ENCODE measurements at places on chromosomes 16 and 17.

DNA sequence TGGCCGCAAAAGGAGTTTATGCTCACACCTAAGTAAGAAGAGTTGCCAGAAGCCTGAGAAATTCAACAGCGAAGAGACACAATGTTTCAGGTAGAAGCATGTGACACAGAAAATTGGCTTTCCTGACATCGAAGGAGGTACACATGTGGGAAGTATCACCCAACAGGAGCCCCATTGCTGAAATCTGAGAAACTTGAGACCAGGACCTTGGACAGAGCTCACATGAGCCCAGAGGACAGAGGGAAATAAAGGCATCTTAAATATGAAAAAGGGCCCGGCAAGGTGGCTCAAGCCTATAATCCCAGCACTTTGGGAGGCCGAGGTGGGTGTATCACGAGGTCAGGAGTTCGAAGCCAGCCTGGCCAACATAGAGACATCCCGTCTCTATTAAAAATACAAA is 304.1 kb upstream of the C16orf82 start:
- no peak for DNase-seq

GRCh38 chr17:66260275-66260674 is 31.1 kb upstream of the APOH start:
- no peak for DNase-seq

- peak; percentile 68 for DNase-seq
Observed at GRCh38 chr17:49016775-49017463, 19.7 kb downstream of the IGF2BP1 start.

- no peak for DNase-seq
Observed at GRCh38 chr17:67312265-67312664, 54.1 kb downstream of the PSMD12 start.

- DNase-seq: no peak
Observed at GRCh38 chr17:80316431-80316830, 55.8 kb downstream of the RNF213 start.

DNA sequence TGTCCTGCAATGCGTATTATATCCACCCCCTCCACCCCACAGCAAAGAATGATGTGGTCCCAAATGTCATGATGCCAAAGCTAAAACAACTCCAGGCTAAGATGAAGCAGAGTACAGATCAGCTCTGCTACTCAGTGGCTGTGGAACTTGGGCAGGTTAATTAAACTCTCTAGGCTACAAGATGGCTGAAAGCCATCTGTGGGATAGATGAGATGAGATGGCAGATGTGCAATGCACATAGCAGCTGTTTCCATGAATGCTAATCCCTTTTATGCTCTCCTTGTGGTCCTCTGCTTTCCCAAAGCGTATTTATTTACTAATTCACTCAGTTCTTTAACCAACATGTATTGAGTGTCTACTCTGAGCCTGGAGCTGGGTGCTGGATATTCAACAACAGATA is 114.4 kb downstream of the GRIN2A start:
- DNase-seq: no peak

DNA sequence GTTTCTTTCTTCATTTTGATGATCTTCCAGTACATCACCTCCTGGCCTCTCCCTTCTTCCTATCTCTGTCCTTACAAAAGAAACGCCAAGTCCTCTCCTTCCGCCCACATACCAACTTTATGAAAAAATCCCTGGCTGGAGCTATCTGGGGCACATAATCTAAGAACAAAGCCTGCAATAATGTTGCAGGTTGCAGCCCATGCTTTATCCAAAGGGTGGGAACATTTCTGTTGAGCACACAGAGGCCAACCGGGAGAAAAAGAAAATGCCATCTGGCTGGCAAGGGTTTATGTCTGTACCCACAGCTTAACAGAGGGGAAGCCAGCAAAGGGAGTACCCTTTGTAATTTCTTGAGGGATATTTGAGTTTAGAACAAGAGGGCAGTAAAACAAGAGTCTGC is 409.6 kb downstream of the SOX9 start:
- DNase-seq: no peak

- DNase-seq: no peak
Observed at GRCh38 chr16:50924759-50925545, 183.1 kb downstream of the CYLD start.

DNA sequence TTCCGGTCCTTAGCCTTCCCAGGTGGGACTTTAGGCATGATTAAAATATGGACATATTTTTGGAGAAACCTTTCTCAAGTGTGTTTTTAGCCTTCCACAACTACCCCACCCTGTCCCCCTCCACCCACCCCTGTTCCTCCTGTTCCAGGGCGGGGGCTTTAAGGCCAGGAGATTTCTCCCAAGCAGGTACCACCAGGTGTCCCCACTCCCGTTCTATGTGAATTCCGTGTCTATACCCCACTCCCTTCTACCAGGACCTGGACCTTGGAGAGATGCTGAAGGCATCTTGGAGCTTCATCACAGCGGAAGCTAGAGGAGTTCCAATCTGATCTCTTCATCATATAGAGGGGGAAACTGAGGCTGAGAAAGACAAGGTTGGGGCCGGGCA is 9.7 kb downstream of the CA4 start:
- DNase-seq: no peak

- DNase-seq: no peak
Observed at GRCh38 chr16:66099306-66099705, 267.2 kb upstream of the CDH5 start.

- no peak for DNase-seq
Observed at GRCh38 chr16:57528499-57529390, 7.6 kb downstream of the CCDC102A start.

GRCh38 chr17:78365561-78366108 is 5.8 kb upstream of the SOCS3 start:
- DNase-seq: peak; percentile 56

- DNase-seq: peak; percentile 50
Observed at GRCh38 chr16:53945996-53946395, 242.0 kb downstream of the FTO start.

GRCh38 chr17:30920282-30920681 is 1.5 kb upstream of the ADAP2 start:
- no peak for DNase-seq

GRCh38 chr17:4074831-4075495 is 67.9 kb downstream of the ZZEF1 start:
- DNase-seq: peak; percentile 42

GRCh38 chr16:70476272-70477020 is 22.1 kb downstream of the FCSK start:
- DNase-seq: peak; percentile 44

- no peak for DNase-seq
Observed at GRCh38 chr17:75980188-75981018, 1.4 kb downstream of the TEN1 start.

DNA sequence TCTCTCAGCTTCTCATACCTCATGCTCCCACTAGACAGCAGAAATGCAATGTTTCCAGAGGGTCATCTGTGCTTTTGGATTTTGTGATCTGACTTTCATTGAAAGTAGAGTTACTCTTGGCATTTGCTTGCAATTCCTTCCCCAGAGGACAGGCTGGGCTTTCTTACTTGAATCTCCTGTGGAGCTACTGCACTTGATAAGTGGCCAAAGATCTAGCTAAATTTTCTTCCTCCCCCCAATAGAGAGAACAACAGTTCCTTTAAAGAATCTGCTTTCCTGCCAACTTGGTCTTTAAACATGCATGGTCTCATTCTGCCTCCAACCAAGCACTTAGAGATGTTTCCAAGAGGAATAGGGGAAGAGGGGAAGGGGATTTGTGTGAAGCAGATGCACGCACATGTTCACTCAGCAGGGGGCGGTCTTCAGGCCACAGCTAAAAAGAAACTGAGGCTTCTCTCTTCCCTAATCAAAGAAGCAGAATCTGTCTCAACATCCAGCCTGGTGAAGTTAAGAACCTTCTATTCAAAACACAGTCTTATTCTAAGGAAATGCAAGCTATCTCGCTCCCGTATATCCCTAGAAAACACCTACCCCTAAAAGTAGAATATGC is 229.6 kb downstream of the ZFHX3 start:
- no peak for DNase-seq

DNA sequence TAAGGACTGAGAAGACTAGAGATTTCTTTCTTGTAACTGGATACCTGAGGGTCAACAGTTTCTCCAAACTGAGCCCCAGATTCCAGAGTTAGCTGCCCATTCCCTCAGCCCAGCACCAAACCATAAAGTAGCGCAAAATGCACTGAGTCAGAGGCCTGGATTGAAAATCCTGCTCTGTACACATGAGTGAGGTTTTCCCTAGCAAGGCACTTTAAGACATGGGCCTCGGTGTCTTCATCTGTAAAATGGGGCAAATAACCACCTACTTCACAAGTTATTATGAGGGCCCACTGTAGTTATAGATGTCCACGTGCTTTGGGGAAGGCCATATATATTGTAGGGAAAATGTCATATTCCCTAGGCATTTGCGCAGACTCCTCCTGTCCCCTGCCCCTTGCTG is 10.3 kb upstream of the DLX4 start:
- no peak for DNase-seq

DNA sequence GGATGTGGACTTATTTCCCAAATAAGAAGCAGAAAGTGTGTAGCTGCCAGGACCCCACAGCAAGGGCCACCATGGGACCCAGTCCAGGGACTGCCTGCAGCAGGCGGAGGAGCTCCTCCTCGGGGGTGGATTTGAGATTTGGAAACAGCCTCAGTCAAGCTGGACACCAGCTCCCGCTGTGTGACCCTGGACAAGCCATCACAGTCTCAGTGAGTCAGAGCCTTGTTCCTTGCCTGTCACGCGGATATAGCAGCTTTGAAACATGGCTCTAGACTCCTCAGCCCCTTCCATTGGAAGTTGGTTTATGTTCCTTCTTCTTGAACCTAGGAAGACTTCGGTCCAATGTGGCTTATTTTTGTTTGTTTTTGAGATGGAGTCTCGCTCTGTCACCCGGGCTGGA is 12.5 kb upstream of the DPEP1 start:
- no peak for DNase-seq

DNA sequence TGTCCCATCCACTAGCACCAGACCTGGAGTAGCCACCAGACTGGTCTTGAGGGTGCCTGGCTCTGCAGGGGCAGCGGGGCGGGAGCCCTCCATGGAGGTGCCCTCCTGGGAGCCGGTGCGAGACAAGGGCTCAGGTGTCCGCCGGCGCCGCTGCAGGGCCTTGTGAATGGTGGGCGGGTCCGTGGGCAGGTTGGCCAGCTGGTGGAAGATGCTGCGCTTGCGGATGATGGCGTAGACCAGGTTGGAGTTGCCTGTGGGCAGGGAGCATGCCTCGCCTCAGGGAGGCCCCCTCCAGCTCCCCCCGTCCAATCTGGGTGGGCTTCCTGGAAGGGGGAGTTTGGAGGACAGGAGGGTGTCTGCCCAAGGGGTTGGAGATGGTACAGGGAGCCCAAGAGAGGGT is 18.4 kb downstream of the OTOP3 start:
- no peak for DNase-seq

DNA sequence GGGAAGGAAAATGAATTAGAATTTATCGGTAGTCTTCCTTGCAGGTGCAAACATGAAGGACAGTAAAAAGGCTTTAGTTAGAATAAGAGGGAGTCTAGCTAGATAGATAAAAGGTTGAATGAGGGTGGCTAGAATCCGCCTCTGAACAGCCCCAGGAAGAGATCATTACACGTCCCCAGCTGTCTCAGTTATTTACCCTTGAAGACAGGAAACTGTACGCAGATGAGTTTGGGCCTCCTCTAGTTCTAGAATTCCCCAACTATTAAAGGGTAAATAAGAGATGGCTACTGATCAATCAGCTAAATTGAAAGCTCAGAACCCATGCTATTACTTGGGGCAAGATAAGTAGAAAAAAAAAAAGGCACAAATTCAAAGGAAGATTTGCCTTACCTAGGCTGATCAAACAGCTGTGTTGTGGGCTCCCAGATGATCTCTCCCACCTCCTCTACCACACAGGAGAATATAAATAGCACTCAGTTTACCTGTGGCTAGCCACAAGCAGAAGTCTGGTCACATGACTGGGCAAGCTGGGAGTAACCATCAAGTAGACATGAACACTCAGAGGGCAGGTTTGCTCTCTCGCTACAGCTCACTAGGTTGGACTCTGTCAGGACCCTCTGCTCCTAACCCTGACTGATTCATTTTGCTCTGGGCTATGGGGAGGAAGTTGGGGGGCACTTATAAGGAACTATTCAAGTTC is 17.0 kb downstream of the FAM117A start:
- DNase-seq: no peak

DNA sequence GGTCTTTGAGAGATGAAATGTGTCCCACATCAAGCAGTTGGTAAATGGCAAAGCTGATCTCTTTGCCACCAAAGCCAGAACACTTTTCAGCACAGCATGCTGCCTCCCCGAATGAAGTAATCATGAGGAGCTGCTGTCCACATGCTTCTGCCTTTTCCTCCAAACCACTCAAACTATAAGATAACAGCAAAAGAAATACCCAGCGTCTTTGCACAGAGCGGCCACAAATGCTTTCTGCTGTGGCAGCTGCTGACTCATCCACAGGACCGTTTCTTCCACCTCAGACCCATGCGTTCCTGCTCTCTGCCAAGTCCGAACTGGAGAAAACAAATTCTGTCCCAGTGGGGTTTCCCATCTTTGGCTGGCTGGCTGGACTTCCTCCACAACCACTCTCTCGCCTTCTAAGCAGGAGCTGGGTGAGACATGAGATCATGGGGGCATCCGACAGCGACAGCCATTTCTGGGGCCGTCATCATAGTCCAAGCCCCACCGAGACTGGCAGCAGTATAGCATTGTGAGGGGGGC is 27.1 kb downstream of the TBC1D3B start:
- peak; percentile 57 for DNase-seq

DNA sequence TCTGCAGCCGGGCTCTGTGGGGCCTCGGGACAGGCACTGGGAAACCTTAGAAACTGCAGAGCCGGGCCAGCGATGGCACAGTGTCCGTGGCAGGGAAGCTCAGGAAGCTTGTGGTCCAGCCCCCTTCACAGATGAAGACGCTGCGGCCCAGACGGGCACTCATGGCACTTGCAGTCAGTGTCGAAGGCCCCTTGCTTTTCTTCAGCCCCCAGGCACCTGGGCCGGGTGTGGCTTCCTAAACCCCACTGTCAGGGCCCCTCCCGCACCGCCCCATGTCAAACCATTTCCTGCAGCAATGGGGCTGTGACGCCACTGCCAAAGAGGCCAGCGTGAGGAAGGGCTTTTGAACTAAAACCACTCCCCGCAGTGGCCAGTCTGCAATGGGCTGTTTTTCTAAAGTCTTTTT is 164.0 kb downstream of the LAT start:
- no peak for DNase-seq

- DNase-seq: peak; percentile 68
Observed at GRCh38 chr17:17075125-17075781, 33.0 kb downstream of the MPRIP start.

- DNase-seq: no peak
Observed at GRCh38 chr16:48408688-48409087, 23.5 kb upstream of the SIAH1 start.

- DNase-seq: no peak
Observed at GRCh38 chr17:418421-418751, 65.8 kb upstream of the RPH3AL start.

DNA sequence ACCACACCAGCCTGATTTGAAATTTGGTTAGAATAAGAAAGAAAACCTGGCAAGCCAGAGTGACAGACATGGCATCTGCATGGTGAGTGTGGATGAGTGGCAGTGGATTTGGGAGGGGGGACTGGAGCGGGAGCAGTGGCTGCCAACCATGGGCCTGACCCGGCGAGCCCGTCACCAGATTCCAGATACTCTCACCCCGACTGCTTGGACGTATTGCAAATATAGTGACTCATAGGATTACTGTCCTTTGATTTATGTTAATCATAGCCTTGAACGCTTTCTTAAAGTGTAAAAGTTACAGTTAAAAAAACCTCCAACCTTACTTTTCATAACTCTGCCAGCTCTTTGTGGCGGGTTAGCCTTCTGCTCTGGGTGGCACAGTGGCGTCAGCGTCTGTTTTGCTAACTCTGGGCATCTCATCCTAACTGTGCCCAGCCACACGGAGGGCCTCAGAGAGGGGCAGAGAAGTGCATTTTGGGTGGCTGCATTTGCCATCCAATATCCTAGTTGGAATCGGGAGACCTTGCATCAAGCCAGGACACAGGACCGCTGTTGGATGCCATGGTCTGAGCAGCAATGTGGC is 26.8 kb upstream of the FOXK2 start:
- peak; percentile 58 for DNase-seq

Measured in fibroblast of gingiva (primary cell).